ENCODE measurements at places on chromosomes 2 and 18.

DNA sequence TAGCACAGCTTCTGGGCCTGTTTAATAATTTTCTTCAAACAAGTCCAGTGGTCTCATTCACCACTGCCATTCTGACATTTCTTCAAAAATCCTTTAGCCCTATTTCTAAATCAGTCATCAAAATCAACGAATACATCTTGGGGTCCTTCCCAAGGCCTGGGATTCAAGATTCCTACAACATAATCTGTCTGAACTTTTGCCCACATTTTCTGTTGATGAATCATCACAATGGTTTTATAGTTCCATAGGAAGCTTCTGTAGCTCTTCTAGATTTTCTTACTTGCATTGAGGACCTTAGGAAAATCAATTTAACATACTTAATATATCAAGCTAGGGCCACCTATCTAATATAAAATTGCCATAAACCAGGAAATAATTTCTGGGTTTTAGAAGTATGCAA is 811.8 kb upstream of the ACVR2A start:
- no peak for DNase-seq

- no peak for DNase-seq
Observed at GRCh38 chr2:105768961-105769452, 24.3 kb downstream of the NCK2 start.

DNA sequence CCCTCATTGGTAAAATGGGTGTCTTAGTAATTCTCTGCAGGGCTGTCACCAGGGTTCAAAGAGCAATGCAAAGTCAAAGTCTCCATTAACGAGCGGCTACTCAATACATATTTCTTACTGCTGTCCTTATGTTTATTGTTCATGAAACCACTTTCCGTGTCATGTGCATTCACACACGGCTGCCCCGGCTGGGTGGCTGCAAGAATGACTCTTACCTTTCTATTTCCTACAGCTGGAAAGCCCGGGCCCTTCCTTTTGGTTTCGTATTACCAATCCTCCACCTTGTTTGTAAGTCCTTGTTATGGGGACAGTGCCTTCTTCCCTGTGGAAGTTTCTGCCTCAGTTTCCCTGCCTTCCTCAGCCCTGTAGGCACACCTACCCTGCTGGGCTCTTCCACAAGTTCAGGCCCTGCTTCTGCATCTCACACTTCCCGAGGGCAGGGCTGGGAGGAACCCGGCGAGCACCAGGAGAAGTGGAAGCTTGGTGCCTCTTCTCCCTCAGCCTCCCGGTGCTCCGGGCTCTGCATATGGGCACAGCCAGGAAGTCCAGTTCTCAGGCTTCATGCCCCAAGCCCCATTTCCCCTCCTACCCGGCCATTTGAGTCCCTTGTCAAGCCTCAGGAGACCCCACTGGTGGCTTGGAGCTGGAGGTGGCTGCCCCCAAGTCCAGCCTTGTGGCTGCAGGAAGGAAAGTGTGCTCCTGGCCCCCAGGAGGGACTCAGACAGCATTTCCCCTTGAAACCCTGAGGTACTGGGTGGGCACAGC is 18.7 kb upstream of the ACKR3 start:
- DNase-seq: no peak

GRCh38 chr18:65811307-65811706 is 60.5 kb downstream of the CDH7 start:
- DNase-seq: no peak

DNA sequence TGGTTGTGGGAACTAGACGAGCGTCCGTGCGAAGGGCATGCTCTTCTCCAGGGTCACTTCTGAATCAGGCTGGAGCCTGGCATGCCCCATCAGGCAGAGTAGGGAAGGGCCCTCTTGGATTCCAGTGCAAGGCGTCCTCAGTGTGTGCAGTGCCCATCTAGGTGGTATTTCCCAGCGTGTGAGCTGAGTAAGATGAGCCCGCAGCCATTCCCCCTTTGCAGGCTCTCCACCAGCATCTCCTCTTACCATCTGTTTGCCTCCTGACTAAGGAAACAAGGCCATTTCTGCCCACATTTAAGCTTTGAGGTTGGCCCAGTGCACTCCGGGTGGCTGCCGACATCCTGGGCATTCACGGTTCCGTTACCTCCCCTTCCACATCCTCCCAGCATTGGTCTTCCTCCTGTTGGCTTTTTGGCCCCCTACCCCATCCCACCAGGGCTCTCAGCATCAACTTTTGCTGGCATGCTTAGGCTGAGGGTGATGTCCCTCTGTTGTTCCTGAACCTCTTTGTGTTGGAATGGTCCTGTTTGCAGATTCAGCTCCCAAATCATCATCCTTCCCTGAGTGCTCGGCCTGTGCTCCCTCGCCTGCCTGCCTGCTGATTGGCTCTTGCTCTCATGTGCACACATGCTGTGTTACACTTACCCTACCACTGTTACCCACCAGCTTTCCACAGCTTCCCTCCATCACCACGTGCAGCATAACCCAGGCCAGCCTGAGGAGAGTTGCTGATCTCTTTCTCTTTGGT is 11.8 kb downstream of the CEP68 start:
- no peak for DNase-seq

GRCh38 chr2:222753251-222753824 is 81.9 kb downstream of the MOGAT1 start:
- no peak for DNase-seq

DNA sequence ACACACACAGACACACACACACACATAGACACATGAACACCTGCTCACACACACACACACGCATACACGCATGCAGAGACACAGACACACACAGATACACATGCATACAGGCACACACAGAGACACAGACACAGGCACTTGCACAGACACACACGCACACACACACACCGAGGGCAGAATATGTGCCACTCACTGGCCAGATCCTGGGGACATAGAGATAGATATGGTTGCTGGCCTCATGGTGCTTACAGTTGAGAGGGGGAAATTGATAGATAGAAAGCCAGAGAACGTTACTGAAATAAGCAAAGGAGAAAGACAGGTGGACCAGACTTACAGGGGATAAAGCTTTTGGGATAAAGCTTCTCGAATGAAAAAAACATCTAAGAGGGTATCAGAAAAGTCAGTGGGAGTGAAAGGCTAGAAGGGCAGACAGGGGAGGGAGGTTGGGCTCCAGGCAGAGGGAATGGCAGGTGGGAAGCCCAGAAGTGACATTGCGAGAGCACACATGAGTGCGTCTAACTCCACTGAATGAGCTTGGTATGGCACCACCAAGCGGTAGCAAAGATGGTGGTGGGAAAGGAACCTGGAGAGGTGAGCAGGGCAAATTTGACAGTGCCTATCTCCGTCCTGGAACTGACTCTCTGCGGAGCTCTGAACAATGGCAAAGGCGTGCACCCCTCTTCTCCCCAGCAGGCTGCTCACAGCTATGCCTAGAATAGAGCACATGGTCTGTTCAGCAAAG is 390.1 kb upstream of the TRIB2 start:
- DNase-seq: no peak

DNA sequence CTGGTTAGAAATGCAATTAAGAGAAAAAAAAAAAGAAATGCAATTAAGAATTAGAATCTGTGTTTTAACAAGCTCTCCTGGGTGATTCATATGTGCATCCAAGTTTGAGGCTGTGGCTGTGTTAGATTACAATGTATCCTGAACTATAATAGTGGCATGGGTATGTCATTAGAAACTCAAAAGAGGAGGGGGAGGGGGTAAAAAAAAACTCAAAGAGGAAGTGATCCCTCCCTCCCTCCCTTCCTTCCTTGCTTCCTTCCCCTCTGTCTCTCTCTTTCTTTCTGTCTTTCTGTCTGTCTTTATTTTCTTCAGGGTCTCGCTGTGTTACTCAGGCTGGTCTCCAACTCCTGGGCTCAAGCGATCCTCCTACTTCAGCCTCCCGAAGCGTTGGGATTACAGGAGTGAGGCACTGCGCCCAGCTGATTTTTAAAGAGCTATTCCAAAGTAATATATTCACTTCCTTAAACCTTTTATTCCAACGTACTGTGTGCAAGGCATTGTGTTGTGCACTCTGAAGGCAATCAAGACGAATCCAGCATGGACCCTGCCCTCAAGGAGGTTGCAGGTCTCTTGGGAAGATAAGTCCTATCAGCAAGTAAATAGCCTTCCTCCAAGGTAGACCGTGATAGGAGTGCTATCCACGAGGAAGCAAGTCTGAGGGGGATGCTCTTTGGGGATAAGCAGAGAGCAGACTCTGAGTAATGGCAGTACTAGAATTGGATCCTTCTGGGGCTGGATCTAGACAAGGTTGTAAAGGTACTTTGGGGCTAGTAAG is 35.9 kb upstream of the MCFD2 start:
- DNase-seq: no peak

DNA sequence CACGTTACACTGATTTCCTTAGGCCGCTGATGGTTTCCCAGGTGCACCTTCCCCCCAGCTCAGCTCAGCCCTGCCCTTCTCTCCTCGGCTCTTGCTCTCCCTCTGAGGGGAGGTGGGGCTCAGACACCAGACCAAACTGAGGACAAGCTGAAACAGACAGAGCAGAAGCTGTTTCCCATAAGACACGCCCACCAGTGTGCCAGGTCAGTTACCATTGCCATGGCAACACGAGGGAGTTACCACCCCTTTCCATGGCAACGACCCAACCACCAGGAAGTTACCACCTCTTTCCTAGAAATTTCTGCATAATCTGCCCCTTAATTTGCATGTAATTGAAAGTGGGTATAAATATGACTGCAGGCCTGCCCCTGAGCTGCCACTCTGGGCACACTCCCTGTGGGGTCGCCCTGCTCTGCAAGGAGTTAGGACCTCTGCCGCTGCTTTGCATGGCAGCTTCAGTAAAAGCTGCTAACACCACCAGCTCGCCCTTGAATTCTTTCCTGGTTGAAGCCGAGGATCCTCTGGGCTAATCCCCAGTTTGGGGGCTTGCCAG is 120.9 kb upstream of the SMIM21 start:
- no peak for DNase-seq

DNA sequence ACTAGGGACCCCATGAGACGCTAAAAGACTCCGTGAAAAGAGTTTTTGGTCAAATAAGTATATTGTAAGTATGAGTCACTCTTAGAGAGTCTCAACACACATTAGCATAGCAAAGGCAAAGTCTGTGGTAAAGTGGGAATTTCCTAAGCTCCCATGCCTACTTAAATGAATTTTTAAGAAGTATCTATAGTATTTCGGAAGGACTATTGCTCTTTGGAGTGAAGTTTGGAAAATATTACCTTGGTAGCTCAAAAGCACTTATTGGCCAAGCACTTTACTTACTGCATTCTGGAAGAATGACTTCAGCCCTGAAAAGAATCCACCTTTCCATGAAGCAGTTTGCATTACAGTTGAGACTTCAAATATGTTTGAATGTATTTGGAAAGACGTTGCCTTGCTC is 57.1 kb downstream of the CAVIN2 start:
- no peak for DNase-seq

GRCh38 chr18:70559446-70559845 is 270.6 kb downstream of the SOCS6 start:
- no peak for DNase-seq

- DNase-seq: no peak
Observed at GRCh38 chr18:8627107-8627472, 17.9 kb downstream of the RAB12 start.

GRCh38 chr2:232528746-232529460 is 2.9 kb downstream of the CHRND start:
- DNase-seq: no peak

DNA sequence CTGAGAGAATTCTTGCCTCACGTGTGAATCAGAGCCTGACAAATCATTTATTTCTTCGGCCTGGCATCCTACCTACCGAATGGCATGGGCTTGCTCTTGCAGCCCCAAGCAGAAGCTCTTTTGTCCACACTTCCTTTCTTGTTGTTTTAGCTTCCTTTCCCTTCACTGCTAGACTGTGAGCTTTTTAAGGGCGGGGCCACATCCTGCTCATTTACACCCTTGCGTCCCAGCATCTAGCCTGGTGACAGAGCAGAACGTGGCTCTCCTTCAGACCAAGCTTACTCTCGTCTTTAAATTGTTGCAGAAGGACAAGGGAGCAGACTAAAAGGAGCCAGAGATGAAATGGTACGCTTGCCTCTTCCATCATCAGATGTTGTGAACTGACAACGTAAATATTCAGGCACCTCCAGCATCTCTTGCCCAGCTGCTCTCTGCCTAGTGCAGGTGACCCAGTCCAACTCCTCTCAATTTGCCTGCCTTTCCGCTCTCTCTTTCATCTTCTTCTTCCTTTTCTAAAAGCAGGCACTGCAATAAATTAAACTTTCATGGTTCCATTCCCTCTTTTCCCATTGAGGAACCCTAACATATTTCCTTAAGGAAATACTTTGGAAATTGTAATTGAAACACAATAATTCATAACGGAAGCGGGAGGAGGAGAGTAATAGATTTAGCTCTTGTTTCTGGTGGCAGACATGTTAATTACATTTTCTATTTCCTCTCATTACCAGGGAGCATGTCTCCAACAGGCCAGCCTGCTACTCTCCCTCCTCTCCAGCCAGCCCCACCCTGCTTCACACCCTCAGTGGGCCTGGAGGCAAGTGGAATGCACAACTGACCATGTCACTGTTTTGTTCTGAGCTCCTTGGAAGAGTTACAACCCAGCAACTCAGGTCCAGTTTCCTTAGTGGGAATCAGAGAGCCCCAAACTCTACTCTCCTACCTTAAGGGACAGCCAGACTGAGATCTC is 228.1 kb upstream of the TRIB2 start:
- no peak for DNase-seq

DNA sequence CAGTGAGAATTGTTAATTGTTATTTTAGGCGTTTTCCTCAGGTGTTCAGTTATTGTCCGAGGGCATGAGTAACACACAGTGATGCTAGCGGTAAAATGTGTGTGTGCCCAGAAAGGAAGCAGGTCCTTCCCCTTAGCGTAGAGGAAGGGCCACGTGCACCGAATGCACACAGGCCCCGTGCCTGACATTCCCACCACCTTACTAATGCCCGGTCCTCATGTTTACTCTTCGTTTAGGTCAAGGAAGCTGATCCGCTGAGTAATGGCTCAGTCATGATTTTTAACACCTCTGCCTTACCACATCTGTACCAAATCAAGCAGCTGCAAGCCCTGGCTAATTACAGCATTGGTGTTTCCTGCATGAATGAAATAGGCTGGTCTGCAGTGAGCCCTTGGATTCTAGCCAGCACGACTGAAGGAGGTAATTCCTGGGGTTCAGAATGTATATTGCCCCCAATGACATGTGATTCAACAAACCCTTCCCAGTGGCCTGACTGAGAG is 76.7 kb downstream of the MERTK start:
- no peak for DNase-seq

DNA sequence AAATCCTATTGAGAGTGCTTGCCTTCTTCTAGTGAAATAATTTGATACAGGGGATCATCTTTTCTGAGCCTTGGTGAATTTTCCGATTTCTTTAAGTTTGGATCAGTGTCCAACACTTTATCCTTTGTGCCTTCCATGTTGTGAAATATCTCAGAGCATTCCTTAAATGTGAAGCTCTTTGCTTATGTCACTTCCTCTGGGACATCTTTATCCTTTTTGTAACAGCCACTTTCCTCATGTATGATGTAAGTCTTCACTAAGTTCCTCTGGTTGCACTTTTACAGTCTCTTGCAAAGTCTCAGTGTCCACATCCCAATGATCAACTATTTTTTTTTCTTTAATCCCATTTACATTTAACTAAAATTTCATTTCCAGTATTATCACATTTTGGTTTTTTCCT is 254.2 kb downstream of the EN1 start:
- no peak for DNase-seq

DNA sequence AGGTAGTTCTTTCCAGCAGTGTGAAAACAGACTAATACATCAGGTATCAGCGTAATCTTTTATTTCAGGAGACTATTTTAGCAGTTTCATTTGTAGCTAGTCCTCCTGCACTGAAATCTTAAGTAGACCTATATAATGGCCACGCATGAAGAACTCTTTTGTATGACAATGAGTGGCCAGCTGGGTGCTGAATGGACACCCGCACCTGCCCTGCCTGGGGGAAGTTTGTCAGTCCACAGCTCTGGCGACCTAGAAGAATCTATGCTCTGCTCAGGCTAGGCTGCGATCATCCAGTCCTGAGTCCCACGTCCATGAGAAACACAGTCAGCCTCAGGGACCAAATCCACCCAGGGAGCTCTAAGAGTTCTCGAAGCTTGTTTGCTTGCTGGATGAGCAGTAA is 709.2 kb upstream of the ID2 start:
- no peak for DNase-seq

All from stimulated activated CD8-positive, alpha-beta memory T cell treated with anti-CD3 and anti-CD28 coated beads, Interleukin-12 subunit alpha, Interleukin-12 subunit beta, amount 100 ng/mL, for 1 hour (primary cell).